NCI-H2081 treated with DMSO at 0.1 percent for 48 hours (cell line): ENCODE measurements at places on chromosomes 4 and X.

DNA sequence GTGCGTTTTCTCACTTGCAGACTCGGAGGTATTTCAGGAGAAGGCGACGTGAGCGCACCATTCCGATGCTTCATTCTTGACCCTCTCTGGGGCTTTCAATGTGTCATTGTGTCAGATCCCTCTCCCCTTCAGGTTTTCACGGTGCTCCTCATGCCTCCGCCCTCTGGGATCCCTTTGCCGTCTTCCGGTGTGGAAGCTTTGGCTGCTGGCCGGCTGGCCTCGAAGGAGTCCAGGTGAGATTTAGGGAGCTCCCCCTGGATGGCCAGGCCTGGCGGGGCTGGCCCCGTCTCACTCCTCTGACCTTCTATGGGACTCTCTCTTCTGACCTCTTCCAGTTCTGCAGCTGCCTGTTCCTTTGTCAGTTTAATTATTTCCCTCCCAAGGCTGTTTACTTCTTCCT, 12.9 kb downstream of the SOD3 start:
- DNase-seq = no peak

DNA sequence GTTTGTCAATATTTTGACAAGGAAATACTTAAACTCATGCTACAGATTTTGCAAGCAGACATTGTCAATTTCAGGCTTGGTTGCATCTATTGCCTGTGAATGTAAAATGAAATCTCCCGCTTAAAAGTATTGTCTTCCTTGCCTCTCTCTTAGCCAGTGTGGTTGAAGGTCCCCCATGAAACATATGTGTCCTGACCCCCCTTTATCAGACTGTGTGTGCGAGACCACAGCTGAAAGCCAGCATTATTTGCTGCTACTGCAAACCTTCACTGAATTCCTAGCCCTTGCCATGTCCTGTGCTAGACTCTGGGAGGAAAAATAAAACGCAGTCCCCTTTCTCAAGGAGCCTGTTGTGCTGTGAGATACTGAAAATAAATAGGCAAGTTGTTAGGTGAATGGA, 16.6 kb upstream of the CLNK start:
- no peak for DNase-seq

- DNase-seq = no peak
Measured at GRCh38 chr4:153468587-153468986, 2.4 kb downstream of the TMEM131L start.

- no peak for DNase-seq
Measured at GRCh38 chr4:16573739-16574138, 324.7 kb downstream of the LDB2 start.

DNA sequence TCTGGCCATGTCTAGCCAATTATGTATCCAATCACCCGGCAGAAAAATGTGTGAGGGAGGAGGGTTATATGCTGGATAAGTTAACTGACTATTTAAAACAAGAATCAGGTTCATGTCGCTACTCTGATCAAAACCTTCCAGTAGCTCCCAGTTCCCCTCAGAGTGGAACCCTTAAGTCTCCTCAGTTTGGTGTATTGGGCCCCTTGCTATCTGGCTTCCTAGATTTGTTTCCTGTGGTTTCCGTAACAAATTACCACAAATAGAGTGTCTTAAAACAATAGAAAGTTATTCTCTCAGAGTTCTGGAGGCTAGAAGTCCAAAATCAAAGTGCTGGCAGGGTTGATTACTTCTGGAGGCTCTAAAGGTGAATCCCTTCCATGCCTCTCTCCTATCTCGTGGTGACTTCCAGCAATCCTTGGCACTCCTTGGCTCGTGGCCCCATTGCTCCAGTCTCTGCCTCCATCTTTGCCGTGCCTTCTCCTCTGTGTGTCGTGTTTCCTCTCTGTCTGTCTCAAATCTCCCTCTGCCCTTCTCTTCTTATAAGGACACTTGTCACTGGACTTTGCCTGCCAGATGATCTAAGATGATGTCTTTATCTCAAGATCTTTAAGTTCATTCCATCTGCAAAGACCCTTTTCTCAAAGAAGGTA, 10.5 kb upstream of the ENPP6 start:
- DNase-seq = no peak

GRCh38 chrX:49247916-49248811, 12.9 kb downstream of the CCDC22 start:
- DNase-seq = no peak

GRCh38 chr4:6404611-6405396, 67.6 kb downstream of the PPP2R2C start:
- DNase-seq = no peak

- no peak for DNase-seq
Measured at GRCh38 chr4:29005838-29006237, 1714.3 kb upstream of the PCDH7 start.

DNA sequence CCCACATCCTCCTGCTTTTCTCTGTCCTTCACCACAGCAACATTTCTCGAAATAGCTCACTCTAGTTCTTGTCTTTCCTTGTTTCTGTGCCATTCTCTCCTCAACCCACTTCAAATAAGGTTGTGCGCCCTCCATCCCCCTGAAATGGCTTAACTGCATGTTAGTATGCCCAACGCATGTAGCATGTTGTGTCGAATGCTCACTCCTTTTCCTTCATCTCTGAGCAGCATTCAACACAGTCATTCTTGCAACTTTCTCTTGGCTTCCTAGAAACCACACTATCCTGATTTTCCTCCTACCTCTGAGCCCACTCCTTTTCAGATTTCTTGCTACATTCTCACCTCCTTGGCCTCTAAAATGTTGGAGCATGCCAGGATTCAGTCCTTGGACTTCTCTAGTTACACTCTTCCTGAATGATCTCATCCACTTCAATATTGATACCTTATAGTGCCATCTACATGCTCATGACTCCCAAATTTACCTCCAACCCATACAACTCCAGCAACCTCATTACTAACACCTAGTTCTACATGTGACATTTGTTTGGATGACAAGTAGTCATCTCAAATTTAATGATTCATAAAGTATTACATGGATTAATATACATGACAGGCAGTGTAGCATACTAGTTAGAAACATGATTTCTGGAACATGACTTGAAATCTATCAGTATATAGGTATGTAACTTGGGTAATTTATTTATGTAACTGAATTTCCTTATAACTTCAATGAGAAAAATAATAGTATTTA, 22.3 kb downstream of the RBMX start:
- DNase-seq = no peak

GRCh38 chrX:78545233-78545632, 113.9 kb downstream of the RTL3 start:
- no peak for DNase-seq

DNA sequence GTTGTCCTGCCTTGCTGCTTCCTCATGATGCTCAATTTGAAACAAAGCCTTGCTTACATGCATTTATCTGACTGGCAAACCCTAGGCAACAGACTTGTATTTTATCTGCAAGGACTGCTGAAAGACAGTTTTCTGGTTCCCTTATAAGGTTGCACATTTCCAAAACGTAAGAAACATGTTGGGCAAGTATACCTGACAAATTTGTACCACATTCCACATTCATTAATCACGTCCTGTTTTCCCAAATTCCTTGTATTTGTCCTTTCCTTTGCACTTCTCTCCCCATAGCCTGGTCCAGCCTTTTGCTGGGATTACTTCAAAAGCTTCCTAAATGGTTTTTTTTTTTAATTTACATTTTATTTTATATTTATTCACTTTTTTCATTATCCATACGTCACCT, 310.1 kb downstream of the PPP3CA start:
- DNase-seq = no peak

- no peak for DNase-seq
Measured at GRCh38 chr4:160100316-160100715, 997.4 kb downstream of the RAPGEF2 start.

GRCh38 chr4:99723612-99724011, 66.0 kb upstream of the C4orf54 start:
- DNase-seq = no peak

DNA sequence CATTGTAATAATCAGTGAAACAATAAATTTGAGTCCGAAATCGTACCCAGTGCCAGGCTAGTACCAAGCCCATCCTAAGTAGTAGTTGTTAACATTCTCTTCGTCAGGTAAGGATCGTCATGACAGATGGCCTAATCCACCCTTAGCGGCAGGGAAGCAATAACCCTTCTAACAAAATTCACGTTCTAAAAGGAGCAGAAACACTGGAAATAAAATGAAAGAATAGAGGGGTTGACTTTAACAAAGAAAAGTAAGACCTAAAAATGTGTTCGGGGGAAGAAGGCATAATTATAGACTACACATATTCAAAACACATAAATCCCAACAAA, 142.7 kb downstream of the CPEB2 start:
- no peak for DNase-seq

GRCh38 chrX:103197721-103198306, 17.1 kb upstream of the BEX4 start:
- DNase-seq = no peak
